Brain (organoid and tissue), 16 donors: ENCODE measurements at places on chromosomes 7 and 10.
A peak's percentile ranks its signal among the peaks of the same experiment; 100 is the strongest.

DNA sequence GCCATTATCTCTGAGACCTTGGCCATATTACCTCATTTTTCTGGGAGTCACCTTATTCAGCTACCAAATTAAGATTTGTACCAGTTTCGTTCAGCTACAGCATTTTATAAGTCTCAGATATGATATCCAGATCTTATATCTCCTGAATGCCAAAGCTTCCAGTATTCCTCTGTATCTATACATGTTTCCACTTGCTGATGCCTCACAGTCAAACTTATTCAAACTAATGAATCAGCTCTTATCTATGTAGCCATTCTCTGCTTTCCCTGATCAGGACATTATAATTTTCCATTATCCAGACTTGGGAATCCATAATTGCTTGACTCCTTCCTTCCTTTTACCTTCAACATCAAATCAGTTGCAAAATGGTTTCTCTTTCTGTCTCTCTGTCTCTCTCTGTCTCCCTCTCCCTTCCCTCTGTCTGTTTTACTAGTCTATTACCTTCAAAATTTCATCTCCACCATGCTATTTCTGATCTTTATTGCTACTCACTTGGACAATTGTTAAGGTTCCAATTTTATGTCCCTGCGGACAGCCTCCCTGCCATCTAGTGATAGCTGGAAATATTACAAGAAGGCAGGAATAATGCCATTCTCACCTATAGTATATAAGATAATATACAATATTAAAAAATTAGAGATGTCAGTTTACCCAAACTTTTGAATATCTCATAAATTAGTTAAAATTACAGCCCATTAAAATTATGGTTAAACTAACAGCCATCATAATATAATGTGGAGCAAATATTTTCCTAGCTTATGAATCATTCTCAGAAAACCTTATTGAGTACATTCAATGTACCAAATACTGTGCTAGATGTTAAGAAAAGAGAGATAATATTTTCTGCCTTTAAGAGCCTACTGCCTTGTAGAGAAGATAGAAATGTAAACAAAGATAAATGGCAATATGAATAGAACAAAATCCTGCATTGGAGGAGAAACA, 89.8 kb downstream of the PCLO start:
- no peak for DNase-seq

- DNase-seq, result peak; percentile 27
Observed at GRCh38 chr7:92608380-92609322, 18.5 kb upstream of the FAM133B start.

GRCh38 chr10:101565936-101566332, 22.1 kb downstream of the POLL start:
- DNase-seq, result no peak

- no peak for DNase-seq
Observed at GRCh38 chr7:676246-676971, 50.1 kb upstream of the DNAAF5 start.

DNA sequence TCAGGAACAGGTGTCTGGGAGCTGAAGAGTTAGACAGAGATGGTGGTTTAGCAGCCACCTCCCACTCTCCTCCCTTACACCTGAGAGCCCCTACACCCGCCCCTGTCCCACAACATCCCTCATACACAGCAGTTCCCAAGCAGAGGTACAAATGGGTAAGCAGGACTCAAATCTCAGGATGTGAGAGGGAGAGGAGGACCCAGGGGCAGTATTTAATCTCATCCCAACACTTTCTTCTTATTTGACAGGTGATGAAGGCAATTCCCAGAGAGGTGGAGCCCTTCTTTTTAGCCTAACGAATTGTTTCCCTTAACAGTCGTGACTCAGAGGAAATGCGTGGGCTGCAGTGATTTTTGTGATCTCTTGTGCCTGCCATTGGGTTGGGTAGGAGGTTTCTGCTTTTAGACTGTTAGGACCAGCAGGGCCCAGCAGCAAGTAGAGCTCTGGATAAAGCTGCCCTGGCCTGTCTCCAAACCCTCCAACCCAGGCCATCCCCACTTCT, 191.3 kb downstream of the HECW1 start:
- no peak for DNase-seq

DNA sequence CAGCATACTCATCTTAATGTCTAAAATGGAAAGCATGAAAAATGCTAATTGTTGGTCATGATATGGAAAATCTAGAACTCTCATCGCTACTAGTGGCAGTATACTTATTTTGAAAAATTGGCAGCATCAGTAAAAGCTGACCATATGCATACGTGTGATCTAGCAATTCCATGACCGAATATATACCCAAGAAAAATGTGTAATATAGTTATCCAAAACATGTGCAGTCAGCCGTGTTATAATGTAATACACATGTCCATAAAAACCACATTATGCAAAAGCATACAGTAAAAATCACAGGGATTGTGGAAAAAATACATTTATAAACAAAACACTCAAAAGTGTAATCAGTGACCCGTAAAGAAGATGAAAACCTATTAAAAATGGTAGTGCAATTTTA, 439.0 kb downstream of the SH2D4B start:
- DNase-seq, result peak; percentile 78
